ENCODE measurements at places on chromosomes 16 and 17.

DNA sequence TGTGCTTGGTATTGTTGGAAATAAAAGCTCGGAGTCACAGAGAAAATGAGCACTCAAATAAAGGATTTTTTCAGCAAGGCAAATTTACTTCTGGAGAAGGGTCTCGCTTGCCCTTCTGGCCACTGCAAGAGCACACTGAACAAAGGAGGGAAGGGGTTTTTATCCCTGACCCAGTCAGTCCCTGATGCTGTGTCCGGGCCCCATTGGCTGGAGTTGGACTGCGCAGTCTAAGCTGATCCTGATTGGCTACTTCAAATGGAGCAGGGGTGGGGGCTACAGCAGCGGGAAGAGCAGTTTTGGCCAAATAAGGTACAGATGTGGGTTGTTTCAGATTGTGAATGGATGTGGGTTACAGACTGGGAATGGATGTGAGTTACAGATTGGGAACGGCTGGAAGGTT lies 4.3 kb upstream of the NLRP1 start:
- no peak for DNase-seq

GRCh38 chr17:7026471-7027115 lies 3.7 kb downstream of the BCL6B start:
- DNase-seq: no peak

DNA sequence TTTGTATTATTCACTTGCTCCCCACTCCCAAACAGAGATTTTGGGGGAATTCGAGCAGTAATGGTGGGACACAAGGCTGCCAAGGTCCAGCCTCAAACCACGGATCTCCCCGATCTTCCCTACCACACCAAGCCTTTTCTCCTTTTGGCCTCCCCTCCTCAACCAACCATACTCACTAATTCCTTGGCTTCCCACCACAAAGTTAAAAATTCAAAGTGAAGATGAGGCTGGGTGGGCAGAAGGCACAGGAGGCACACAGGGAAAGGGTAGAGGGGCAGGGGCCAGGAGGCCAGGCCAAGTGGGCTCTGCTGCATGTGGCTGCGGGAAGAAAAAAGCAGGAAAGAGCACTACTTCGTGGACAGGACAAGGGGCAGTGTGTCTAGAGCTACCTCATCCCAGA lies 15.2 kb downstream of the HOXB4 start:
- DNase-seq: no peak

- peak; percentile 93 for DNase-seq
Measured at GRCh38 chr17:56114469-56114868, 38.8 kb upstream of the ANKFN1 start.

GRCh38 chr16:80759419-80760162 lies 44.8 kb downstream of the CDYL2 start:
- no peak for DNase-seq

GRCh38 chr17:6558276-6558675 lies 1.9 kb upstream of the PITPNM3 start:
- no peak for DNase-seq

DNA sequence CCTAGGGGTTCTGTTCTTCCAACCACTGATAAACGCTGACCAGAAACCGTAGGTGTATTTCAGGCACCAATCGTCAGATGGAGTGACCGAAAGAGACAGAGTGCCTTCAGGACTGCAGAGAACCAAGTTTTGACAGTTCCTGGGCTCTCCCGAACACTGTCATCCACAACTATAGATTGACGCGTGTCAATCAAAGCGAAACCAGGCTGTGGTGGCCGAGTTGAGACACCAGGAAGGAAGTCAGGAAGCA lies 11.9 kb upstream of the AURKB start:
- DNase-seq: no peak

- peak; percentile 81 for DNase-seq
Measured at GRCh38 chr16:14632693-14633569, at the start of gene BFAR. BFAR (plus strand) TSS chr16:14632951; CDS start chr16:14644347, 11,396 bp downstream.

- DNase-seq: no peak
Measured at GRCh38 chr17:79789943-79790804, 6.7 kb downstream of the CBX8 start.

- no peak for DNase-seq
Measured at GRCh38 chr17:82699551-82699950, 1.1 kb upstream of the RAB40B start.
